ENCODE measurements at places on chromosomes 6 and 20.

- ATAC-seq: no peak
These were observed 27.9 kb upstream of the MAP3K4 start for GRCh38 chr6:160963651-160964050.

- ATAC-seq: no peak
These were observed at the start of gene AKAP12 for GRCh38 chr6:151239603-151240035. Gene AKAP12, plus strand, starts transcription at chr6:151239967. Its CDS starts 596 bp downstream, at chr6:151240563.

DNA sequence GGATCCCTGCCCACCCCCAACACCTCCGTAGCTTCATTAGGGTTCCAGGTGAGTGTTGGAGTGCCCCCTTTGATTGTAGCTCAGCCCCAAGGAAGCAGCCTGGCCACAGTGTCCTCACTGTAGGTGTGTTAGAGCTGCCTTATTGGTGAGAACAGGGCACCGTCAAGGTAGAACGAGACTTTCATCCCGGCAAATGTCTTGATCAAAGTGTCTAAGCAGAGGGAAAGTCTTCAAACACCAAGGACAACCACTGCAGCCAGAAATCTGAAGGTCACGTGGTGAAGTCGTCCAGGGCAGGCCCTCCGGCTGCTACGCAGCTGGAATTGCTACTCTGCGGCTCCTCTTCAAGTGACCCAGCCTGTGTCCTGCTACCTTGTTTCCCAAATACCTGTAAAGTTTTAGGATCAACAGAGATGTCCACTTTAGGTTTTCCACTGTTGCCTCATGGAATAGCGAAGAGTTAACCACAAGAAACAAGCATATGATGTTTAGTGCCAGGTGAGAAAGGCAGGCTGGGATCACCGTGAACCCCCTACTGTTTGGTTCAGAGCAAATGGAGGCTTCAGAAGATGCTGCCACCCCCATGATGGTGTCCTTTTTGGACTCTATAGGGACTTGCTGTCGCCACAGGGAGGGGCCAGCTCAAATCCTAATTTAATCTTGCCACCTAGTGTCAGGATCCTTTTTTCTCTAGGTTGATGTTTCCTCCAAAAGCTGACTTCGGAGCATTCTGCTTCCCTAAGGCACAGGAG, 1.7 kb upstream of the DLL1 start:
- ATAC-seq: 0 out of 3 replicates have a peak, but pooled peaks have one; percentile 2

GRCh38 chr6:44701637-44702101, 314.2 kb downstream of the CDC5L start:
- no peak for ATAC-seq
